ENCODE measurements at places on chromosomes 13 and 19.

GRCh38 chr19:48815870-48816501 lies 5.2 kb upstream of the BCAT2 start:
- DNase-seq = no peak

DNA sequence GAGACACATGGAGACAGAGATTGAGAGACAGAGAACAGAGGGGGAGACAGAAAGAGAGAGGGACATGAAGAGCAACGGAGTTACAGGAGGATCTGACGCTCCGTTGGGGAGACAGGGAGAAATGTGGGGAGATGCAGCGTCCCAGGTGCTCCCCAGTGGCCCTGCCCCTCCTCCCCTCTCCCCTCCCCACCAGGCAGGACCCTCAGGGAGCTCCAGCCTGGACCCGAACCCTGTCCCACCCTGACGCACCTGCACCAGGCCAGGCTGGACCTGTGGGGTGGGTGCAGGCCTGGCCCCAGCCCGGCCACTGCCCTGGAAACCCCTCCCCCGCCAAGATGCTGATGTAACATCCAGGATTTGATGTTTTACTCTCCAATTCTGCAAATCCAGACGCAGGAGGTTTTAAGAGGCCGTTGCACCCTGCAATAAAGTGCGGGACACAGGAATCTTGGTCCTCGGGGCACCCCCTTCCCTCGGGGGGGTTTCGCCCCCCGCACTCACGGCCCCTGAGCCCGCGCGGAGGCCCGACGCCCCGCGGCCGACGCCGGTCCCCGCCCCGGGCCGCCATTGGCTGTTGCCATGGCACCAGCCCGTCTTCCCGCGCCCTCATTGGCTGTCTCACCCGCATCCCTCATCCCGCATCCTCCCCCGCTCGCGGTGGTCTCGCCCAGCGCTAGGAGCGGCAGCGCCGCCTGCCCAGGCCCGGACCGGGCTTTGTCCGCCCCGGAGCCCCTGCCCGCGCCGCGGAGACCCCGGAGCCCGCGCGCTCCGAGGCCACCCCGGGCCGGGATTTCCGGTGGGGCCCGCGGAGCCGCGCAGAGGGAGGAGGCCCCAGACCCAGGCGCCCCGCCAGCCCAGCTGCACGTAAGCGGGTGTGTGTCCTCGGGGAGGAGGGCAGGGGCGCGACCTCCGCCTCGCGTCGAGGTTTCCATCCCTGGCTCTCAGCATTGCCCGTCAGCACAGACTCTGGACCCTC lies at the start of gene APC2:
APC2 (plus strand) TSS at position 655 of the 976 bp plus-strand sequence. CDS start 2,881 bp downstream, outside the sequence.
- DNase-seq = peak; percentile 43

GRCh38 chr13:74006666-74007065 lies 127.5 kb downstream of the KLF12 start:
- no peak for DNase-seq

DNA sequence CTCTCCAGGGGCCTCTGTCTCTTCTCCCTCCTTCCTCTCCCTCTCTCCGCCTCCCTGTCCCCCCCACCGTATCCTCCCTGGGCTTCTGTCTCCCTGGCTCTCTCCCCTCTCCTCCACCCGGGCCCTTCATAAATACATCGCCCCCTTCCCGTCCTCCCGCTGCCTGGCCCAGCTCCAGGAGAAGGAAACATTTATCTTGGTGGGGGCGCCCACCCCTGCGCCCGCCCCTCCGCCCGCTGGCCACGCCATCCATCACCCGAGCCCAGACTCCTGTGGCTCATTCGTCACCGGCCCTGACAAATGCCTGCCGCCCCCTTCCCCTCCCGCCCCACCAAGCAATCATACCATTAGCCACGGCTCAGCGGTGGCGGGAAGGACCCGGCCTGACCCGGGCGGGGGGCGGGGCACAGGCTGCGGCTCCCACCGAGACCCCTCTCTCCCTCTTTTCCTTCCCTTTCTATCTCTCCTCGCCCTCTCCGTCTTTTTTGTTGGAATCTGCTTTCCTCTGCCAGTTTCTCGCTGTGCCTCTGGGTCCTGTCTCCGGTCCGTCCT lies 2.6 kb upstream of the MEIS3 start:
- no peak for DNase-seq

DNA sequence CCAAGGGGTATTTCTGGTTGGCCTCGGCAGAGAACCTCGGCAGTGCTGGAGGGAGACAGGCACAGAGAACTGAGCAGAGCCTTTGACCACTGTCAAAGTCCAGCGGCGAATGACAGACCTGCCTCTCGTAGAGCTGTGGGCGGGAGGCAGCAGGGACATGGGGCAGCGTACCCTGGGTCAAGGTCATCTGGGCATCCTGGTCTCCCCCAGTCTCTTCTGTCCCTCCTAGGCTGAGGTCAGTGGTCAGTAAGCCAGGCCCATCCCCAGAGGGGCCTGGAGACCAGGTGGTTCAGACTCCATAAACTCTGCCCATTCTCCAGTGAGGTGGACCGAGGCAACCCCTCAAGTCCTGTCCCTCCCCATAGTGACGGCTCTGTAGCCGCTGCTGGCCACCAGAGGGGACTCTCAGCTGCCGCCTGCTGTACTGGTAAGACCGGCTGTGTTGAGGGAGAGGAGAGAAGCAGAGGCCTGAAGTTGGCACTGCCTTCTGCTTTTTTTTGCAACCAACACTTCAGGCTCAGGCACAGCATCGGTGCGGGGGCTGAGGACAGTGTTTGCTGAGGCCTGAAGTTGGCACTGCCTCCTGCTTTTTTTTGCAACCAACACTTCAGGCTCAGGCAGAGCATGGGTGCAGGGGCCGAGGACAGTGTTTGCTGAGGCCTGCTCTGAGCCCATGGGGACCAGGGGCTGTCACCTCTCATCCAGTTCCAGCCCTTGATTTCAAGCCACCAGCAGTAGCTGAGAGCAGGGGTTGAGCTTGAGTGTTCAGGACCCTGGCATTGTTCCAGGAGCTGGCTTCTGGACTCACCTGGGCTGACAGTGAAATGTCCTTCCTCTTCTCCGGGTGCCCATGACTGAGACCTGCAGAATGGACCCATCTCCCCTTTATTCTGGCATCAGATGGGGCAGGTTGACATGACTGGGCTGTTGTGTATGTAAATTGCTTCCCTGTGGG lies at the start of gene PGLYRP2:
PGLYRP2 (minus strand) TSS at position 111 of the 955 bp plus-strand sequence. CDS start 130 bp downstream, outside the sequence.
- DNase-seq = no peak

DNA sequence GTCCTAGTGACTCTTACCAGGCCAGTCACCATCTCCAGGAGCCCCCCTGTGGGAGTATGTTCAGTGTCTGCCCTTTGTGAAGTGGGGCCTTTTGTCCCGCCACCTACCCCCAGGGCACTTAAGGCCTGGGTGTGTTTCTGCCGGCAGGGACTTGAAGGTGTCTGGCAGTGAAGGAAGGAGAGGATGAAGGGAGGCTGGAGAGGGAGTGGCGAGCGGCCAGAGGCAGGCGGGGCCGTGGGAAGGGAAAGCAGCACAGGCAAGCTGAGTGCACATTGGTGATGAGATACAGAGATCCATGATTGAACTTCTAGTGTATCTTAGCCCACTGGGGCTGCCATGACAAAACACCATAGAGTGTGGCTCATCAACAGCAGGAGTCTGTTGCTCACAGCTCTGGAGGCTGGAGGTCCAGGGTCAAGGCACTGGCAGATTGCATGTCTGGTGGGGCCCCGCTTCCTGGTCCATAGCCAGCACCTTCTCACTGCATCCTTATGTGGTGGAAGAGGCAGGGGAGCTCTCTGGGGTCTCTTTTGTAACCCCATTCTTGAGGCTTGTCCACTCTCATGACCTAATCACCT lies 17.5 kb downstream of the CUL4A start:
- no peak for DNase-seq

GRCh38 chr13:113272701-113273181 lies 24.3 kb upstream of the LAMP1 start:
- no peak for DNase-seq

DNA sequence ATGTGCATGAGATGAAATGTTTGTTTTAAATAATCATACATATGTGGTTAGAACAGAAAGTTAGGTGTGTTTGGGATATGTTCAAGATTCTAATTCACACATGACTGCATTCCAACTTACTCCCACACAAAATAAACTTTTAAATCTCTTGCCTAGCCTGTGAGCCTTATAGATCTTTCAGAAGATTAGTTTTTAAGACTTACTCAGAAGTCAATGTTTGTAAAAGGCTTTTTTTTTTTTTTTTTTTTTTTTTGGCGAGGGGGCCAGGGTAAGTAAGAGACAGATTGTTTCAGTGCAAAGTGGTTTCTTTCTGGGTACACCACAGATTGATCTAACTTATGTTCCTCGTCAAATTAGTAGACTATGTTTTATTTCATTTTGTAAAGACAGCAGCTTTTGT lies 39.1 kb downstream of the GPR180 start:
- no peak for DNase-seq

- no peak for DNase-seq
These were observed 9.8 kb downstream of the PROZ start for GRCh38 chr13:113168211-113168610.

GRCh38 chr13:84648069-84648640 lies 765.9 kb upstream of the SLITRK1 start:
- no peak for DNase-seq

- no peak for DNase-seq
These were observed 41.8 kb downstream of the RNASEH2B start for GRCh38 chr13:50951366-50951765.

GRCh38 chr13:34369931-34370330 lies 552.0 kb downstream of the RFC3 start:
- no peak for DNase-seq

DNA sequence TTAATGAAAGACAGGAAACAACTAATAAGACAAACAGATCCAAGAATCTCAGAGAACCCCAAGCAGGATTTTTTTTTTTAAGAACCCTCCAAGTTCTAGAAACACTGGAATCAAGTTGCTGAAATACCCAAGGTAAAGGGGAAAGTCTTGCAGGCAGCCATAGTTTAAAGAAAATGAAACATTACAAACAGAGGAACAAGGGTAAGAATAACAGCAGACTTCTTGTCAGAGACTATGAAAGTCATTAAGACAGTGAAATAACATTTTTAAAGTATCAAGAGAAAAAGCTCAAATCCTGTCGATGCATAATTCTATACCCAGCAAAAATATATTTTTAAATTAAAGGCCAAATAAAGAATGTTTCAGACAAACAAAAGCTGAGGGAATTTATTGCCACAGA lies 67.1 kb downstream of the WASF3 start:
- DNase-seq = no peak

DNA sequence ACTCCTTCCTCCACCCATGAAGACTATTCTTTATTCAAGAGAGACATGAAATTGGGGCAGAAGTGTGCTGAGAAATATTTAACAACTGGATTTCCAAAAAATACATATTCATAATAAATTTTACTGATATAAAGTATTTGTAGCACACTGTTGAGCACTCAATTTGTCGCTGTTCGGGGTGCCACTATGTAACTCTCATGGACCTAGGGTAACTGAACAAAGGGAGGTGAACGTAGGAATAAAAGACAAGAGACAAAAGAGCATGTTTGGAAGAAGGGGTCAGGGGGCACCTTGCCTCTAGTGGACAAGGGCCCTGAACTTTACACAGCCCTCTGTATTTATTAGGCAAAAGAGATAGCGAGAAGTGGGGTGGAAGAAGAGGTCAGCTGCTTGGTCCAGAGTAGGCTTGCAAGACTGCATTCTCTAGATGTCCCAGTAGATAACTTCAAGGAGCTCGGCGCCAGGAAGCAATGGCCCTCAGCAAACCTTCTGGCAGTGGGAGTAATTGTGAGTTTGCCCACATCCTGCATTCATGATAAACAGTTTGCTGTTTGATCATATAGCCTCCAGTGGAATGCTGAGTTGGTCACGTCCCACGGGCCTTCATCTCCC lies 4.5 kb upstream of the ZNF175 start:
- no peak for DNase-seq

- no peak for DNase-seq
These were observed 3.7 kb downstream of the RAB11B start for GRCh38 chr19:8393871-8394250.

DNA sequence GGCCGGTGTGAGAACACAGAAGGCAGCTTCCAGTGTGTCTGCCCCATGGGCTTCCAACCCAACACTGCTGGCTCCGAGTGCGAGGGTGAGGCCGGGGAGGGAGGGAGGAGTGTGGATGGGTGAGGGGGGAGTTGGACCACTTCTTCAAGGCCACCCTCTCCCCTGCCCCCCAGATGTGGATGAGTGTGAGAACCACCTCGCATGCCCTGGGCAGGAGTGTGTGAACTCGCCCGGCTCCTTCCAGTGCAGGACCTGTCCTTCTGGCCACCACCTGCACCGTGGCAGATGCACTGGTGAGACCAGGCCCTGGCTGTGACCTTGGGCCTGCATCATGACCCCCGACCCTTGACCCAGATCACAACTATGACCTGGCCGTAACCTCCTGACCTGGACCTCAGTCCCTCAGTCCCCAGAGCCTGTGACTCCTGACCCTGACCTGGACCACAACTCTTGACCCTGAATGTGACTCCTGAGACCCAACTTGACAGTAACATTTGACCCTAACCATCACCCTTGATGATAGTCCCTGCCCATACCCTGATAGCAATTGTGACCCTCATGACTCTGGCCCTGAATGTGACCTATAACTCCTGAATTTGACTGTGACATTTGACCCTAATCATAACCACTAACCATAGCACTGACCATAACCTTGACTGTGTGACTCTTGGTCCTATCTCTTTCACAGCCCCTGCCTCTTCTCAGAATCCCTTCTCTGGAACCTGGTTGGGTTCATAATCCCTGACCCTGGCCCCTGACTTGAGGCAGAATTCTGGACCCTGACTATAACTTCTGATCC lies 10.9 kb downstream of the LTBP4 start:
- no peak for DNase-seq

GRCh38 chr13:102947745-102948405 lies 102.0 kb downstream of the ERCC5 start:
- no peak for DNase-seq

- DNase-seq = no peak
These were observed 342.7 kb upstream of the SGCG start for GRCh38 chr13:22837980-22838647.

DNA sequence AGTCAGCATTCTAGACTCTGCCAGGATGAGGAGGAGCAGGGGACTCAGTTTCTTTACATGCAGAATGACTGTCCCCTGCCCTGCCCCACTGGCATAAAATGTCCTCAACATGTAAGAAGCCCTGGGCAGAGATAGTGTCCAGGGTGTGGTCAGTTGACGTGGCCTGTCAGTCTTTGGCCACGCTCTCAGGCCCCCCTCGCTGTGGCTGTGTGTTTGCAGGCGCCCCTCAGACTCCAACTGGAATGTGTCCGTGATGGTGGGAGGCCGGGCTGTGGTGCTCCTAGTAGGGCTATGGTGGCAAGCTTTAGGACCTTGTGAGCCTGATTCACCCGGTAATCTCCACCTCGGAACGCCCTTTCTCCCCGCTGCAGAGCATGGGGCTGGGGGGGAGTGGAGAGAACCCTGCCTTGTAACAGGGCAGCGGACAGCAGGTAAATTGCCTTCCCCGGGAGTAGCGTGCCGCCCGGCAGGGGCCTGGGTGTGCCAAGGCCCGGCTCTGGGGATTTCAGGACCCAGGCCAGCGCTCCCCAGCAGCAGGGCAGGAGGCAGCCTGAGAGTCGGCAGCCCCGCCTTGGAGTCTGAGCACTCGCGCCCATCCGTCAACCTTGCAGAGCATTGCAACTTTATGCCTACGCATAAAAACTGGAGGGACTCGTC lies 62.3 kb downstream of the CHST8 start:
- no peak for DNase-seq

GRCh38 chr13:100254002-100254401 lies 165.1 kb downstream of the PCCA start:
- DNase-seq = no peak
